T-cell (primary cell): ENCODE measurements at places on chromosomes 3 and 15.

- no peak for DNase-seq
Observed at GRCh38 chr3:127549826-127550467, 40.6 kb downstream of the TPRA1 start.

- DNase-seq = peak; percentile 19
Observed at GRCh38 chr15:94584833-94585244, 353.5 kb downstream of the MCTP2 start.

- DNase-seq = peak; percentile 76
Observed at GRCh38 chr15:63497642-63498467, 6.5 kb upstream of the USP3 start.

- no peak for DNase-seq
Observed at GRCh38 chr3:145219355-145220235, 941.4 kb downstream of the PLOD2 start.

- no peak for DNase-seq
Observed at GRCh38 chr15:68589053-68589452, 10.3 kb downstream of the CORO2B start.

DNA sequence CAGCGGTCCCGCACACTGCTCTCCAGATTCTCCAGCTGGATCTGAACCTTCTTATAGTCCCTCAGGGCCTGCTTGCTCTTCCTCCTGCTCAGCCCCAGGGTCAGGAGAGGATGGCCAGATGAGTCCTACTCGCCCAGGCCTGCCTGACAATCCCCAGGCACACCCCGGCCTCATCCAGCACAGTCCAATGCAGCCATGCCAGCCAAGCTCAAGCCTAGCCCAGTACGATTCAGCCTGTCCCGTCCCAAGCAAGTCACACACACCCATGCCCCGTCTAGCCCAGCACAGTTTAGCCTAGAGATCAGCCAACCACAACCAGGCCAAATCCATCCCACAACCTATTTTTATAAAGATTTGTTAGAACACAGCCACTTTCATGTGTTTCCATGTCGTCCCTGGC is 16.8 kb downstream of the PLXNB1 start:
- DNase-seq = no peak

DNA sequence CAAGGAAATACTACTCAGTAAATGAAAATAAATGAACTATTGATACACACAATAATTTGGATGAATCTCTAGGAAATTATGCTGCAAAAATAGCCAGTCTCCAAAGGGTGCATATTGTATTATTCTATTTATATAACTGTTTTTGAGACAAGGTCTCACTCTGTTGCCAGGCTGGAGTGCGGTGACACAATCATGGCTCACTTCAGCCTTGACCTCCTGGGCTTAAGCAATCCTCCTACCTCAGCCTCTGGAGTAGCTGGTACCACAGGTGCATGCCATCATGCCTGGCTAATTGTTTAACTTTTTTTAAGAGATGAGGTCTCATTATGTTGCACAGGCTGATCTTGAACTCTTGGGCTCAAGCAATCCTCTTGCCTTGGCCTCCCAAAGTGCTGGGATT is 12.5 kb downstream of the KLHDC8B start:
- DNase-seq = no peak

- no peak for DNase-seq
Observed at GRCh38 chr15:39947401-39948197, 13.7 kb downstream of the EIF2AK4 start.

GRCh38 chr3:124826703-124827102 is 60.5 kb downstream of the ITGB5 start:
- no peak for DNase-seq

GRCh38 chr15:29208836-29209235 is 60.8 kb downstream of the NSMCE3 start:
- no peak for DNase-seq

DNA sequence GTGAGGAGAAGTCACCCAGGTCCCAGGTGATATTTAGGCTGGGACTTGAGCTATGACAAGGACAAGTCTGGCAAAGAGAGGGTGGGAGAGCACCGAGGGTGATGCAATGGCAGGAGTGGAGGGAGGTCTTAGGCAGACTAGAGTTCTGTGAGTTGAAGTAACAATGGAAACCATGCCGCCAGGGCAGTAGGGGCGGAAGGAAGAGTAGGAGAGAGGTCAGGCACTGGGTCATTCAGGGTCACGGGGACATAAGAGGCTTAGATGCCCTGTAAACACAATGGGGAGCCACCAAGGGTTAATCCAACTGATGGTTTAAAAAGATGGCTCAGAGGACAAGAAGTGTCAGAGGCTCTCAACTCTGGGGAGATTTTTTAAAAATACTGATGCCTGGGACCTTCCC is 199.7 kb upstream of the LRTM1 start:
- DNase-seq = no peak

DNA sequence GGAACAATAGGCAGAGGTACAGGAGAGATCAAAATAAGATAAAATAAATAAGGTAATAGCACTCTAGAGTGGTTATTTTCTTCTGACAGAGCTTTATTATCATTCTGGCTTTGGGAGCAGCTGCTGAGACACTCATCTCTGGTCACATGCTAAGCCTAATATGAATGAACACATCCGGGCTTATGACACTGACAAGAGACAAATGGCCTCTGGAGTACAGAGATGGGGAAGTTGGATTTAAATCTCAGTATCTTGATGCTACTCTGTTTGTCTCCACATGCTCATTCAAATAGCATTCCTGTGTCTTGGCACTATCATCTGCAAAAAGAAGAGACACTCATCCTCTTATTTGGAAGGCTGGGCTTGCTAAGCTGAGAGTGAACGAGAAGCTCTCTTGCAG is 55.6 kb downstream of the TMEM45A start:
- DNase-seq = no peak

DNA sequence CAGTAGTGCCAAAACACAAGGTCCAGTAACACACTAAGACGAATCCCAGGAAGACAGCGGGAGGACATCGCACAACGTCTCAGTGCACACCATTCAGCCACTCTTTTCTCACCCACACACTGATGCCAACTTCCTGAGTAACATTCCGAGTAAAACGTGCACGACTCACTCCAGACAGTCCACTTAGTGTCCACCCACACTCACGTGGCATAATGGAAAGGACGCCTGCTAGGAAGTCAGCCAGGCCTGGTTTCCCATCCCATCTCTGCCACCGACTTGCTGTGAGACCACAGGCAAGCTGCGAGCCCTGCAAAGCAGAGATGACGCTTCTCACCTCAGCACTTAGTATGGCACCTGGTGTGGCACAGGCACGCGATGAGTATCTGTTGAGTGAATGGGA is 36.8 kb upstream of the VGLL4 start:
- DNase-seq = no peak

DNA sequence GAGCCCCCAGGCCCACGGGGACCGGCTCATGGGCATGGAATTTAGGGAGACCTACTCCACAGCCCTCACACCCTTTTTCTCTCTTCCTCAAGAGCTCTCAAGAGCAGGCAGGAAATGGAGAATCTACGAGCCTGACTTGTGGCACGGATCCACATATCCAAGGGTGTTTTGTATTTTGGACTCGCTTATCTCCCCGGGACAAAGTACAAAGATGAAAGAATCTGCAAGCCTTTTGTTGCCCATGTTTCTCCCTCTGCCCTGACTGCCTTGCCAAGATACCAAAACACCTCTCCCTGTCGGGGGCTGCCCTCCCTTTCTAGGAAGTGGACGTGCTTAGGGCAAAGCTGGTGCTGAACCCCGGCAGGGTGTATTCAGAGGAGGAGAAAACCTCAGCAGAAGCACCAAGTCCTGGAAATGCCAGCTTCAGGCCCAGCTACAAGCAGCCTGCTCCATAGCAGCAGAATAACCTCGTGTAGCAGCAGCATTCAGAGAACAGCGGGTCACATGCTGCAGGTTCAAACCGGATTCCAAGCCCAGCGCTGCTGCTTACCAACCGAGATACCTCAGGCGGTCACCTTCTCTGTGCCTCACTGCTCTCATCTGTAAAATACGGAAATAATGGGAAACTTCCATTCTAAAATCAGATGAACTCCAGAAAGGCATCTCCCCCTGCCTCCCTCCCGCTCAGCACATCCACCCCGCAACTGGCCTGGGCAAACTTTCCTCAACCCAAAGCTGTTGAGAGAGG is 35.2 kb downstream of the DNASE1L3 start:
- no peak for DNase-seq

DNA sequence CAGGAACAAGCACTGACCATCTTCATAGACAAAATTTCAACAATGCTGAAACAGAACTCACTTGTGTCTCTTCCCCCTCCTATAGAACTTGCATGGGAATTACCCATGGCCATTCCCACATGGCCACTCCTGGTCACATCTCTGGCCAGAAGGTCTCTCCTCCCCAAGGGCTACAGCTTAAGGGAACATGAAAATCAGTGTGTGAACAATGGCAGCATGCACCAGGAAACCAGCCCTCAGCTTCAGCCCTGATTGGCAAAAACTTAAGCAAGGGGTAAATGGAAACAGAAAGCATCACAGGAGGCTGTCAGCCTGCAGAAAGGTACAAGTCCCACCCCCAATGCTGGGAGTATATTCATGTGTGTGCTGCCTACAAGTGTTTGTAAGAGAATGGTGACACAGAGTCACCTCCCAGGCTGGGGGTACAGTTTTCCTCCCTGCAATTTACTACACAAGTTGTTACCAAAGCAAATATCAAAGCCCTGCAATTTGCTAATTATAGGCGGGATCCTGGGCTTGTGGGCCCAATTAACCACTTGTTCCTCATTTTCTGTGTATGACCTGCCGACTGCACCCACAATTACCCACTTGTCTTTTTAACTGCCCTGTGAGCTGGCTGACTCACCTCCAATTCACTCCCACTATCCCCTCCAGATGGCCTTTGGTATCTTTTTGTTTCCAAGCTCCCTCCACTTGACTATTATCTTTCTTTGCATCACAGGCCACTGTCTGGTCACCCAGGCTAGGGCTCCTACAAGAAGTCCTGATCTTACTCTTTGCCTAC is 84.4 kb upstream of the HES1 start:
- no peak for DNase-seq

GRCh38 chr3:18440066-18440722 is 15.1 kb upstream of the SATB1 start:
- DNase-seq = no peak

DNA sequence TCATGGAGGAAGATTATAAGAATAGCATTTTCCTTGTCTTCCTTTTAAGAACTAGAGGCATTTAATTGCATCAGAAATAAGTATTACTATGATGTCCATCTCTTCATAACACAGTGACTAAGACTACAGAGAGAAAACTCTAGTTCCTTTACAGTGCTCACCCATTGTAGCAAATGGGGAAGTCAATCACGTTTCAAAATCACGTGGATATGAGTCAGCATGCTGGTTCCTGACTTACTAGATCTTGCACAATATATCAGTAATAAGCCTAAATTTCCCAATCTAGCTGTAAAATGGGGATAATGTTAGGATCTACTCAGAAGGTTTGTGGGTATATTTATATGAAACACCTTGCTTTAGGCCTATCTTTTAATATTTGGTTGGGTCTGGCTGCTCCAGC is 254.8 kb upstream of the EOMES start:
- no peak for DNase-seq

DNA sequence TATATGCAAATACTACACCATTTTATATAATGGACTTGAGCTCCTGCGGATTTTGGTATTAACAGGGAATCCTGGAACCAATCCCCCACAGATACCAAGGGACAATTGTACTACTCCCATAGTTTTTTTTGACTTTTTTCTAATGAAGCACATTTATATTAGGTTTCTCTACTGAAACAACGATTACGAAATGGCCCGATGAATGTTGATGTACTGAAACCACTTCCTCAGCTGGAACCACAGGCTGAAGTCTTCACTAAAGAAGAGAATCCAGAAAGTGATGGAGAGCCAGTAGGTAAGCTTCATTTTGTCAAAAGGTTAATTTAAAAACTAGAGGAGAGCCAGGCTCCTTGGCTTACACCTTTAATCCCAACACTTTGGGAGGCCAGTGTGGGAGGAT is 121.5 kb upstream of the LRRFIP2 start:
- DNase-seq = no peak

GRCh38 chr3:136021803-136022202 is 56.3 kb downstream of the PPP2R3A start:
- no peak for DNase-seq

- no peak for DNase-seq
Observed at GRCh38 chr3:39125841-39126500, 18.5 kb downstream of the TTC21A start.

DNA sequence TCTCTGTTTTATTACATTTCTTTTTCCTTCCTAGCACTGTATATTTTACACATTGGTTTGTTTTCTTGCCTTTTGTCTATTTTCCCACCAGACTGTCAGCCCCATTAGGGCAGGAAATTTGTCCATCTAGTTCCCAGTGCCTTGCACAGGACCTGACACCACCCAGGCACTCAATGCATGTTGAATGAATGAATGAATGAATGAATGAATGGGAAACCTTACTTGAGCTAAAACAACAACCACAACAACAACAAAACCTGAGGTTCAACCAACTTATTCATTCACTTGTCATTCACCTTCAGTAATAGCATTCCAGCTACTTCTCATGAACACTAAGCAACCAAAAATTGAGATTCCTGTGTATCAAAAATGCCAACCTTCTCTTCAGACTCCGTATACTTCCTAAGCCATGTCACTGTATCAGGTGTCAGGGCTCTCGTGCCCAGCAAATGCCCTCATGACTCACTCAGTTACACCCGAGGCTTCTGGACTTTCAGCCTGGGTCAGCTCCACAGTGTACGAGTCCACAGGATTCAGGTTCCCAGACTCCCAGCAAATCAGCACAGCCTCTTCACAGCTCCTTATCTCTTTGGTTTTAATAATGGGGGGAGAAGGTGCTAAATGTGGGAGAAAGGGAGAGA is 37.3 kb downstream of the FSD2 start:
- no peak for DNase-seq

DNA sequence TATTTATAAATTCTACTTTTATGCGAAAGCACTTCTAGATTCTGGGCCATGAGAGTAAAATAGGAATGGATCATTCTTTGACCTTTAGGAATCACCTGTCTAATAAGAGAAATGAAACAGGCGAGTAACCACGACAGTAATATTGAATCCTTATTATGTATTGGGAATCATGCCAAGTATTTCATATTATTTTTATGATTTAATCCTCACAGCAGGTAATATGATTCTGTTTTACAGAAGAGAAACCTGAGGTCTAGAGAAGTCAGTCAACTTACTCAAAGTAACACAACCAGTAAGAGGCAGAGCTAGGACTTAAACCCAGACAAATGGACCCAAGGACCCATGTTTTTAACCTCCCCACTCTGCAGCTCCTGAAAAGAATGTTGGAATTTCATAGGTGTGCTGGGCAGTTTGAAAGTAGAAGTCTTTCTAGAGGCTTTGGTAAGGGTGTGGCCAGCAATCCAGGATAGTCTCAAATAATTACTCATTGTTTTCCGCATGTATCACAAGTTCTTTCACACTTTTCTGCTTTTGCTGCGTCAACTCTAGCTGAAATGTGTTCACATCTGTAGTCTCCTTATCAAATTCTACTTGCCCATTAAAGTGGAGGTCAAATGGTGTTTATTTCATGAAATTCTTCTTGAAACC is 181.7 kb downstream of the TPRG1 start:
- no peak for DNase-seq

DNA sequence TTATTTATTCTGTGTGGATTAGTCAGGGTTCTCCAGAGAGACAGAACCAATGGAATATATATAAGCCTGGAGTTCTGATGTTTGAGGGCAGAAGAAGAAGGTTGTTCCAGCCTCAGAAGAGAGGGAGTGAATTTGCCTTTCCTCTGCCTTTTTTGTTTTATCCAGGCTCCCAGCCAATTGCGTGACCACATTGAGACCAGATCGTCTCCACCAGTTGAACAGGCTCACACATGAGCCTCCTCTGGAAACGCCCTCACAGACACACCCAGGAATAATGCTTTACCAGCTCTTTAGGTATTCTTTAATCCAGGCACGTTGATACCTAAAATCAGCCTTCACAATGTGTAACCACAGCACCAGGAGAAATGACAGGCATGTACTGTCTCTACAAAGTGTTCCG is 923.1 kb downstream of the TBL1XR1 start:
- DNase-seq = no peak
